ENCODE measurements at places on chromosomes 2 and 18.

DNA sequence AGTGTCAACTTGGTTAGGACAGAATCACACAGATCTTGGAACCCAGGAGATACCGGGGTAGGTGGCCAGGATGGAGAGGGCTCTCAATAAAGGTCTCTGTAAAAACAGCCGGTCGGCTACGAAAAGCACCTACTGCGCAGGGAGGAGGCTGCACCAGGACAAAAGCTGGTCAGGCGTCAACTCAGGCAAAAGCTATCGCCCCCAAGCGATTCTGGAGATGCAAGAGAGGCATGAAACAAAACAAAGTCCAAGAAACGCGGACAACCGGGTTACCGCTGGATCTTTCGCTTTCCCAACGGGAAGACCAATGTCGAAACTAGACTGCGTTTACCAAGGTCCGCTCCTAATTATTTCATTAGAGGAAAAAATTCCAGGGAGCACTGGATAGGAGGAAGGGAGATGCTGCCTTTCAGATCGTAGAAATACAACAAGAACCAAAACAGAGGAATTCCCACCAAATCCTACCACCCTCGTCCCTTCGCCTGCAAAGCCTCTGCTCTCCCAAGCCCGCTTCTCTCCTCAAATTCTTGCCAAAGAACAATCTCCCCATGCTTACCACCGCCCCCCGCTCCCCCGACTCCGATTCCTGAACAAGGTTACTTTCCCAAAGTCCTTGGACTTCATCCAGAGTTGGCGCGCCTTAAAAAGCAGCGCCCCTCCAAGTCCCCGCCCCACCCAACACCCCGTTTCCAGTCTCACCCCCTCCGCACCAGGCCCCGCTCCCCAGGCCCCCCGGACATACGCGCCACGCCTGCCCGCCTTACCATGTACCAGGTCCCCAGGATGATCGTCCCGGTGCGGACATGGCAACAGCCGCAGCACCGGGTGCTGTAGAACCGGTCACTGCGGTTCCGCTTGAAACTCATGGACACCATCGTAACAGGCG, 539 bp downstream of the LAPTM4A start:
- DNase-seq = no peak

GRCh38 chr18:25672490-25672889, 320.5 kb upstream of the ZNF521 start:
- DNase-seq = no peak

- DNase-seq = no peak
Observed at GRCh38 chr18:12238826-12239225, 15.3 kb upstream of the CIDEA start.

GRCh38 chr18:36153203-36153602, 23.5 kb downstream of the ELP2 start:
- no peak for DNase-seq

- no peak for DNase-seq
Observed at GRCh38 chr2:128630974-128631697, 312.5 kb upstream of the HS6ST1 start.

- DNase-seq = no peak
Observed at GRCh38 chr2:181675254-181675653, 5.1 kb downstream of the NEUROD1 start.

GRCh38 chr18:11327391-11328009, 178.1 kb upstream of the PIEZO2 start:
- DNase-seq = no peak

DNA sequence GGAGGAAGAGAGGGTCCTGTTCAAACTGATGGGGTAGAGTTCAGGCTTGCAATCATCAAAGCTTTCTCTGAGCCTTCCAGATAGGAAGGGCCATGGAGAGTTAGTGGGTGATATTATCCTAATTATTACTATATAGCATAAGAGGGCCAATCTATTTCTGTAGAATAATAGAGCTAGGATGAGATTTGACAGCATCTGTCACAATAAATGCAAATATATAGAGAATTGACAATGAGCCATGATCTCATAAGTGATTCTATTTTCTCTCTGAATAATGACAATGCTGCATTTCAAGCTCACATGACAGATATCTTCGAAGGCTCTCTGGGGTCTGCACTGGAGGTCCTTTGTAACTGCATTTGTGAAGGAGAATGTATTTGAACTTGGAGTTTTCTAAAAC, 521.9 kb upstream of the CELF4 start:
- no peak for DNase-seq

DNA sequence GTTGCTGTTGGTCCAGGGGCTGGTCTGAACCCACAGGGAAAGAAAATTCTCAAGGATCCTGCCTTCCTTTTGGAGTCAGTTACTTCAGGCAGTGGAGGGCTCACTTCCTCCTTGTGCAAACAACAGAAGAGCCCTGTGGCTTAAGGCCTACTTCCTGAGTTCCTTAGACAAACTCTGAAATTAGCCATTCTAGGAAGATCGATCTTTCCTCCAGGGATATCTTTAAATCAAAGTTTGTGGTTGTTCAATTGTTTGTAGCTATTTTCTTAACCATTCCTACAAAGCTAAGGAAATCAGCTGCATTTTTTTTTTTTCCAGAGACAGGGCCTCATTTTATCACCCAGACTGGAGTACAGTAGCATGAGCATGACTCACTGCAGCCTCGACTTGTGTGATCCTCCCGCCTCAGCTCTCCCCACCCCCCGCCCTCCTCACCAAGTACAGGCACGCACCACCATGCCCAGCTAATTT, 156.0 kb downstream of the TANC1 start:
- DNase-seq = no peak

GRCh38 chr18:38502539-38502938, 936.9 kb upstream of the CELF4 start:
- DNase-seq = no peak

DNA sequence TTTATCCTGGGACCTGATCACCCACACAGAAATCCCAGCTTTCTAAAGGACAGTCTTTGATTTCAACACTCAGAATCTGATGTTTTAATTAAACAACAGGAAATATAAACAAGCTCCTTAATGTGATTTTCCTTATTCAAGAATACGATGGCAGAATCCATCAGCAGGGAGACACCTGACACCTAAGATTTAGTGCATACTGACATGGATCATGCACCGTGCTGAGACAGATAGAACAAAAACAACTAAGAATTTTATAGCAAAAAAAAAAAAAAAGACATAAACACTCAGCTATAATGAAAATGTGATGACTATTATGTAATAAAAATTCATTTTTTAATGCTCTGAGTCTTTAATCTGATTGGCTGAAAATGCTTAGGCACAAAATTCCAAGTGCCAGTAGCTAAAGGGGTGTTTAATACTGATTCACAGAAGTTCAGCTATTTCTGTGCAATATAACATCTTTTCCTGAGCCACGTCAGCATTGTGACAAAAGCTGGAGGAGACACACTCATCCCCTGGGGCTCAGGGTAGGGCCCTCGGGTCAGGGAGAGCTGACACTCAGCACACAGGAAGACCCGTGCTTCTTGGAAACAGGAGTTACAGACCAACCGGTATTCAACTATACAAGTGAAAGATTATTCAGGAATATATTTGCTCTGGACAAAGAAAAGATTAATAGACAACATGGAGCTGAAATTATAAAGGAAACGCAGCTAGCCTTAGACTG, 247.4 kb downstream of the FBXO15 start:
- DNase-seq = no peak

DNA sequence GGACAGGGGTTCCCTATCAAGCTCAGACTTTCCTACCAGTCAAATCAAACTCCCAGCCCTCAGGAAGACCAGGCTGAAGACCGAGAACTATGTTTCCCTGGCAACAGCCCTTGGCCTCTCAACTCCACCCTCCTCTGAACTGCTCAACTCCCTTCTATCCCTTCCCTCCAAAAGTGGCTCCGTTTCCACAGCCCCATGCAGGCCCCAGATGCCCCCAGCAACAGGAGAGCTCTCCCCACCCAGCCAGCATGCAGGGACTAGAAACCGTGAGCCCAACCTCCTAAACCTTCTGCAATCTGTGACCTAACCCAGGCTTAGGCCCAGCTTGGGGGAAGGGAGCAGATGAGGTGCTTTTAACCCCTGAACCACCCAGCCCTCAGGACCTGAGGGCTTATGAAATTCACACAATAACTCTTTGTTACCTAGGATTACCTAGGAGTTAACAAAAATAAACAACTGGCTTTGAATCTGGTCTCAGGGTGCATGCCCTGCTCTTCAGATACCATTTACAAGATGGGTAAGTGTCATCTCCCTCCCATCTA, 87.2 kb downstream of the BCL11A start:
- no peak for DNase-seq
